ENCODE measurements at places on chromosomes 4 and X.
A peak's percentile ranks its signal among the peaks of the same experiment; 100 is the strongest.

DNA sequence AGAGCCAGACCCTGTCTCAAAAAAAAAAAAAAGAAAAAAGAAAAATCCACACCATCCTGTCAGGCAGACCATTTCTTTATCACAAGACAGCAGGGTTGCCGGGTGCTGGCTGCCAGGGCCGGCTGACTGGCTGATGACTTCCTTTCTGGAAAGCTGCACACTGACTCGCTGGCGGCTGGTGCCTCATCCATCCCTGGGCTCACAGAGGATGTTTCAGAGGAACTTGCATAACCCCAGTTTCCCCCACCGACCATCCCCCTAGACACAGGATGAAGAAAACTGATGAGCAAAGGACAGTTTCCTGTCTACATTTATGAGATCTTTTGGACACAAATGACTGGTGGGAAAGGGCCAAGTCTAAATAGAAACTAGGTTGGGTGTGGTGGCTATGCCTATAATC is 14.1 kb downstream of the HPSE start:
- DNase-seq: no peak

DNA sequence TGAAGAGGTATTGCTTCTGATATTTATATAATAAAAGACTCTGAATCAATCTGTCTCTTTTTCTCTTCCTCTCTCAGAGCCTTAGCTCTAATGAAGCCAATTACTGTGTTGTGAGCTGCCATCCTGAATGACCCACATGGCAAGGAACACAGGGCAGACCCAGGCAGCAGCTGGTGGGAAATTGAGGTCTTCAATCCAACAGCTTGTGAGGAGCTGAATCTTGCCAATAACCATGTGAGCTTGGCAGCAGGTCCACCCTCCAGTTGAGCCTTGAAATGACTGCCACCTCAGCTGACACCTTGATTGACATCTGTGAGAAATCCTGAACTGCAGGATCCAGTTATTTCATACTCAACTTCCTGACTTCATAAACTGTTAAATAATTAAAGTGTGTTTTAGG is 149.4 kb downstream of the NDST4 start:
- DNase-seq: no peak

- DNase-seq: no peak
Measured at GRCh38 chr4:139965789-139966188, 188.2 kb downstream of the MAML3 start.

DNA sequence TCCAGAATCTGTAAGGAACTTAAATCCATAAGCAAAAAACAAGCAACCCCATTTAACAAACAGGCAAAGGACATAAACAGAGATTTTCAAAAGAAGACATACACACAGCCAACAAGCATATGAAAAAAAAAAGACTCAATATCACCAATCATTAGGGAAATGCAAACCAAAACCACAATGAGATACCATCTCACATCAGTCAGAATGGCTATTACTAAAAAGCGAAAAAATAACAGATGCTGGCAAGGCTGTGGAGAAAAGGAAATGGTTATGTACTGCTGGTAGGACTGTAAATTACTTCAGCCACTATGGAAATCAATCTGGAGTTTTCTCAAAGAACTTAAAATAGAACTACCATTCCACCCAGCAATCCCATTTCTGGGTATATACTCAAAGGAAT is 156.8 kb upstream of the RADX start:
- DNase-seq: no peak

- DNase-seq: no peak
Measured at GRCh38 chr4:69124941-69125340, 28.7 kb downstream of the UGT2B7 start.

DNA sequence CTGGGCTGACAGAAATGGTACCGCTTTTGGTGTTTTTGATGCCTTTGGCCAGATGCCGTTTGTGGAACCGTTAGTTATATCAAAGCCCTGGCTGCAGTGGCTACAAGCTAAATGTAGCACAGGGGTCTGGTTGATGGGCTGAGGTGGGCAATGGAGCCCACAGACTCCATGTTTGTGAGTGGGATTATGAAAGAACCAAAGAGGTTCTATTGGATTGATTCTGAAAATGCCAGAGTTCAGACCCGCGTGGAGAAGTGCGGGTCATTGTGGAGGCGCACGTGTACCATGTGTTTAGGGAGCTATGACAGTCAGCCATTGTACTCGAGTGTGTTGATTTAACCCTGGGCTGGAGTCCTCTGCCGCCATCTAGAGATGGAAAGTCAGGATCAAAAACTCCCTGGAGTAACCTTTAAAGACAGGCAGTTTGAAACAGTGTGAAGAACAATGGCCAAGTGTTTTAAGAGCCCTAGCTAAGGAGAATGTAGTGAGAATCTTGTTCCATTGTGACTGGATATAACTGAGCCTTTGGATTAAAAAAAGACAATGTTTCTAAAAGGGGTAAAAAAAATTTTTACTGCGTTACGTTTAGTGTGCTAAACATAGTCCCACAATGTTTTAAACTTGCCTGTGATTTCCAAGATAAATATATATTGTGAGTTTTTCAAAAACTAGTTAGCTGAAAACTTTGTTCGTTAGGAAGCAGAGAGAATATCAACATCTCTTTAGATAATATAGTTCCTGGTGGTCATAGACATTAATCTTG is 12.7 kb downstream of the ART3 start:
- DNase-seq: no peak

DNA sequence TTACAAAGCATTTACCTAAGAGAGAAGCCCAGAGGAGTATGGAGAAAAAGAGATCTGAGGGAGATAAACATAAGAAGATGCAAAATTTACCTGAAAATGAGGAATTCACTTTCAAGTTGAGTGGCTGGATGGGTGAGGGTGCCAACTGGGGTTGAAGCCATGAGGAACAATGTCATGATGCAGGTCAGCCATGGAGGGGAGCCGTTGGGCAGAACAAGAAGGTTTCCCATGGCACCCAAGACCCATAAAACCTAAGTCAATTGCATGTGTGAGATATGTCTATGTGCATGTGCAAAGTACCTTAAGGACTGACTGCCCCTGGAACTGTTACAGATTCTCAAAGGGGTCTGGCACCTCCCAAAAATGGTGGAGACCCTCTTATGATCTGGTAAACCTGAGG is 46.6 kb upstream of the PRRG1 start:
- DNase-seq: no peak

GRCh38 chr4:151438154-151438553 is 29.2 kb downstream of the FHIP1A start:
- DNase-seq: no peak

- DNase-seq: no peak
Measured at GRCh38 chr4:181728305-181728966, 514.8 kb upstream of the TENM3 start.

DNA sequence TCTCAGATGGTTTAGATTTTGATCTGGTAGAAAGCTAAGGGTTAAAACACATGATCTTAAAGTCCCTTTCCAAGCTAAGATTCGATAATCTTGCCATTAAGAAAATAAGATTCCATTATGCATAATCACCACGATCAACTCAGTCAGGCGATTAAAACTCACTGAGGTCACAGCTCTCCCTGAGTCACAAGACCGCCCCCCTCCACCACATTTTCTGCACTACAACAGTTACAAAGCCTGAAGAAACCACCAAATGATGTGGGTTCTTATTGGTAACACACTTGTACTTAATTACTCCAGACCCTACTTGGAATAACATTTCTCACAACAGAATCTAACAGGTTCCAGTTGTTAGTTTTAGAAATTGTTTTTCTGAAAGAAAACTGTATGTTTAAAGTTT is 62.8 kb downstream of the SH3KBP1 start:
- peak; percentile 30 for DNase-seq

GRCh38 chr4:100721490-100721889 is 203.7 kb upstream of the EMCN start:
- no peak for DNase-seq

DNA sequence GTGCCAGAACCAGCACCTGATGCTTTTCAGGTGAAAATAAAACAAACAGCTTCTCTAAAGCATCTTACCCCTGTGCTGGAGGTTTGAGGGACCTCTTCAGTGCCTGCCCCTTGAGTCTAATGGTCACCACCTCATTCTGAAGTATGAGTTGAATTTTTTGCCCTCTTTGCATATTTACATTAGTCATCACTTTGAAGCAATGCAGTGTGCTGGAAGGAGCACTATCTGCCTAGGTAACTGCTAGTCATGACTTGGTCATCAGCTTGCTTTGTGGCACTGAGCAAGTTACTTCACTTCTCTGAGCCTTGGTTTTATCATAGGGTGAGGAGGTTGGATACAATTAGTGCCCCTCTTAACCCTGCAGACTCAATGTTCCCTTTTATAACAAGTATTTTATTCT is 44.9 kb downstream of the SPATA18 start:
- DNase-seq: no peak

DNA sequence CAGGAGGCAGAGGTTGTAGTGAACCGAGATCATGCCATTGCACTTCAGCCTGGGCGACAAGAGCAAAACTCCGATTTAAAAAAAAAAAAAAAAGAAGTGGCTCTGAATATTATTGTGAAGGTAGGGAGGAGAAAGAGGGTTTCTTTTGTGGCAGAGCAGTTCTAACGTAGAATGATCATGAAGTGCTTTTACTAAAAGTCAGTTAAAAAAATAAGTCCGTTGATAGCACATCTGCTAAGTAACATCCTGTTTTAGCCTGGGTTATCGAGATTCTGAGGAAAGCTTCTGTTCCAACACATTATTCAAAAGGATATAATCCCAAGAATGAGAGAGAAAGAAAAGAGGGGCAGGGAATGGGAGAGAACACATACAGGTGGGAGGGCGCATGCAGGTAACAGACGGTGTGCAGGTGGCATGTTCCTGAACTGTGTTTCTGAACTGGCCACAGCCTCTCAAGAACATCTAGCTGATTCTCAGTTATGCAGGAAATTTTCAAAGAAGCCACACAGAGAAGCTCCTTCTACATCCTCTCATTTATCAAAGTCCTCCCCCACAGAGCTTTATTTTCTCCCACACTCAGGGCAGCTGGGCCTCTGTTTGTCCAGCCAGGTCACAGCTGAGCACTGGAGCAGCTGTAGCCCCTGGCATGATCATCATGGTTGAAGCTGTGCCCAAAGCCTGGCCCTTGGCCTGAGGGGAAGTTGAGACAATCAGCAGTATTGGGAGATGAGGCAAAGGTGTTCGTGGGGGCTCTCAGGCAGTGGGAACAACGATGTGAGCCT is 342.3 kb downstream of the ZNF674 start:
- DNase-seq: no peak

DNA sequence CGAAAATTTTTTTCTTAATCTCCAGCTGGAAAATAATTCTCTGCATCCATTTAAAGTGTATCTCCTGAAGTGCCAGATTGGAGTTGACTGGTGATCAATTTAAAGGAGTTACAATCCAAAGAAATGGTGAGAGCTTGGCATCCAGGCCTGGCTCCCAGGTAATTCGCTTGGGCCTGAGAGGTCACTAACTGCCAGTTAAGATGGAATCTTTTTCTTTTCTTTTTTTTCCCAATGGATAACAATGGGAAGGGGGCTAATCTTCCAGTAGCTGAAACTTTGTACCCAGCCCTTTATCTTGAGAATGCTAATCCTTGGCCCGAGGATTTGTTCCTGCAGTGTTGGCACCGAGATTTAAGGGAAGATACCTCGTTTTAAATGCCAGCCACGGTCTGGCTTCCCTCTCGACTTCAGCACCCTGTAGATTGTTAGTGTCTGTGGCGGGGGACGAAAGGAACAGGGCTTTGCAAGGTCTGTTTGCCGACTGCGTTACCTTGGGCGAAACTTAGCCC is 13.3 kb upstream of the PITX2 start:
- DNase-seq: no peak

DNA sequence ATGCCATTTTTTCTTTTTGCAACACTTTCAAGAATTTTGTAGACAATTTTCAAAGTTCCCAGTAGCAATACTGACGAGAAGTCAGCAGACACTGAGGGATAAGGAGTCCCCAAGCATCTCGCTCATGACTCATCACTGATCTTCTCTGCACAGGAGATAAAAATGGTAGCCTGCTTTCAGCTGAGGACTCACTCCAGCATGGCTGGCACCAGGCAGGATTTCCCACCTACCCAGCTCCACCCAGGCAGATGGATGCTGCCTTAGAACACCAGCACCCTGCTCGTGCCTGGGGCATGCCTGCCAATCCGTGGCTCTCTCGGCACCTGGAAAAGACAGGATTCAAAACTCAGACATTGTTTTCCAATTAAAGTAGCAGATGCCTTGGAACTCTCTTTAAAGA is 24.9 kb downstream of the JAKMIP1 start:
- DNase-seq: no peak

- no peak for DNase-seq
Measured at GRCh38 chr4:98851806-98852205, 77.1 kb downstream of the EIF4E start.

- no peak for DNase-seq
Measured at GRCh38 chr4:118337954-118338353, 14.8 kb downstream of the PRSS12 start.

GRCh38 chr4:110510955-110511544 is 35.1 kb downstream of the ENPEP start:
- DNase-seq: no peak

DNA sequence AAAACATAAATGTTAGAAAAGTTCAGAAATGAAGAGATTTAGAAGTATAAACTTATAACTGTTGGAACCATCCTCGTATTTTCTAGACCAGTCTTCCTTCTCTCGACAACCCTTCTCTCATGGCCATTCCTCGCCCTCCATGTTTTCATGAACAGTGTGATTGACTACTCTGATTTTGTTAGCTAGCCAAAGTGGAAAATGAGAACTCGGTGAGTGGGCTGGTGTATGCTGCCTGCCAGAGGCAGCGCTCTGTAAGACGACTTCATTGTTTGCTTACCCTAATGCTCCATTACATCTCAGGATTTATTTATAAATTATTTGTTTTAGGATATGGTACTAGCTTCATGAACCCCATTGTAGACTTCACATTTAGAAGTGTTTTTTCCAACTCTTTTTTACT is 153.0 kb downstream of the CBR4 start:
- no peak for DNase-seq

DNA sequence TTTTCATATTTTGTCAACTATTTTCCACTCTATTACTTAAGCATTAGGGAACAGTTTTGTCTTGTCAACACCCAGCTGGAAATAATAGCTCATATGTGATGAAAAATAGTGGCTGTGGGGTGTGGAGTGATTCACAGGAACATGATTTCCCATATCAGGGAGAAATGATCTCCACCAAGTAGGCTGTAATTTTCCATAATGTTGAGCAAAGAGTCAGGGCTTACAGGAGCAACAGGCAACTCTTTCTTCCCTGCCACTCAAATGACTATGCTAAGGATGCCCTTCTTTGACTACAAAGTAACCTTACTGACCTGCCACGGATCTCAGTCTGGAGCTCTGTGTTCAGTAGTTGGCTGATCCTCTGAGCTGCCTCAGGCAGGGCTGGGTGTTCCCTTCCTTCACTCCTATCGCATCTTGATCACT is 90.0 kb upstream of the GATB start:
- DNase-seq: no peak

DNA sequence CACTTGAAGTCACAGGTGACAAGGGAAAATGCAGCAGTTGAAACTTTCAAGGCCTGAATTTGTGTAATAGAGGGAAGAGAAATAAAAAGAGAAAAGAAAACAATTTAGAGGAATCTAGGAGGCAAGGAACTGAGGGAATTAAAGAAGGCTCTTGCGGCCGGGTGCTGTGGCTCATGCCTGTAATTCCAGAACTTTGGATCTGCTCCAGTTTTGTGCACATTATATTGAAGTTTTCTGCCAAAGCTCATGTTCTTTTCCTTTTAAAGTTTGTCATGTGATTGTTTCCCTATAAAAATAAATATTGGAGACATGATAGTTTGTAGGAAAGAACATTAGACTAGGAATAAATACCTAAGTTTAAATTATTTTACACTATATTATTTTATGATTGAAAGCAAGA is 433.9 kb upstream of the CPEB2 start:
- no peak for DNase-seq

Measured in stimulated activated CD8-positive, alpha-beta memory T cell treated with anti-CD3 and anti-CD28 coated beads, Interleukin-7, amount 100 ng/mL, for 48 hours (primary cell).